Esophagus muscularis mucosa (tissue), 4 donors: ENCODE measurements at places on chromosomes 2 and 18. TPM values are rescaled to one million over a fixed set of nuclear protein-coding genes. Genes with fewer than 3 reads are reported as not detected.

- peak; percentile 78 for DNase-seq
Measured at GRCh38 chr2:126907671-126908070, 9.0 kb downstream of the TEX51 start.

GRCh38 chr2:238911376-238912227 is 63.7 kb downstream of the TWIST2 start:
- DNase-seq: no peak

GRCh38 chr2:81739966-81740365 is 1435.4 kb upstream of the LRRTM1 start:
- DNase-seq: no peak

DNA sequence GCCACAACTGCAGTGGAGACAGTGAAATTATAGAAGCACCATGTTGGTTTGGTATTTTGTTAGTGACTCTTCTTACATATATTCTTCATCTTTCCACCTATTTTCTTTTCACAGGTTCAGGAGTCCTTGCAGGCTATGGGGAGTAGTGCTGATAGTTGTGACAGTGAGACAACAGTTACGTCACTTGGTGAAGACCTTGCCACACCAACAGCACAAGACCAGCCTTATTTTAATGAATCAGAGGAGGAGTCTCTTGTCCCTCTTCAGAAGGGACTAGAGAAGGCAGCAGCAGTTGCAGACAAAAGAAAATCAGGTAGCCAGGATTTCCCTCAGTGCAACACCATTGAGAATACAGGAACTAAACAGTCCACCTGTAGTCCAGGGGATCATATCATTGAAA is 23.6 kb downstream of the ITPRID2 start:
- DNase-seq: no peak

DNA sequence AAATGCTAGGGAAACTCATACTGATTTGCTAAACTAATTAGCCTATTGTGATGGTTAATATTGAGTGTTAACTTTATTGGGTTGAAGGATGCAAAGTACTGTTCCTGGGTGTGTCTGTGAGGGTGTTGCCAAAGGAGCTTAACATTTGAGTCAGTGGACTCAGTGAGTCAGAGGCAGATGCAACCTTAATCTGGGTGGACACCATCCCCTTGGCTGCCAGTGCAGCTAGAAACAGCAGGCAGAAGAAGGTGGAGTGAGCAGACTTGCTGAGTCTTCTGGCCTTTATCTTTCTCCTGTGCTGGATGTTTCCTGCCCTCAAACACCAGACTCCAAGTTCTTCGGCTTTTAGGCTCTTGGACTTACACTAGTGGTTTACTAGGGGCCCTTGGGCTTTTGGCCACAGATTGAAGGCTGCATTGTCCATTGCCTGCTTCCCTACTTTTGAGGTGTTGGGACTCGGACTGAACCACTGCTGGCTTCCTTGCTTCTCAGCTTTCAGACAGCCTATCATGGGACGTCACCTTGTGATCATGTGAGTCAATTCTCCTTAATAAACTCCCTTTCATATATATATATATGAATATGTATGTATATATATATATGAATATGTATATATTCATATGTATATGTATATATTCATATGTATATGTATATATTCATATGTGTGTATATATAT is 69.7 kb downstream of the RPRM start:
- DNase-seq: no peak

DNA sequence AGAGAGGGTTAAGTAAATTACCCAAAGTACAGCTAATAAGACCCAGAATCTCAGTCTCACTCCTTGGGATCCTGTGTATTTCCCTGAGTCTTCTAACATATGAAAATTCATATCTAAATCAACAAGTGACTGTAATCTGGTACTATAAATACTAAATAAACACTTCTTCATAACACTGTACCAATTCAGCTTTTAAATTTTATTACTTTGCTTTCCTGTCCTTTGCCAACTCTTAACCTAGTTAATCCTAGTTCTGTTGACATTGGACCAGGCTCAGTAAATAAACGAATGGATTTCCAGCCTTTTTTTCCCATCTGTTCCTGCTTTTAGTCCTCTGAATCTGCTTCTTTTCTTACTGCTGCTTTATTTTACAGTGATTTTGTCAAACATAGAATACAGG is 13.8 kb downstream of the MRPL35 start:
- DNase-seq: no peak

DNA sequence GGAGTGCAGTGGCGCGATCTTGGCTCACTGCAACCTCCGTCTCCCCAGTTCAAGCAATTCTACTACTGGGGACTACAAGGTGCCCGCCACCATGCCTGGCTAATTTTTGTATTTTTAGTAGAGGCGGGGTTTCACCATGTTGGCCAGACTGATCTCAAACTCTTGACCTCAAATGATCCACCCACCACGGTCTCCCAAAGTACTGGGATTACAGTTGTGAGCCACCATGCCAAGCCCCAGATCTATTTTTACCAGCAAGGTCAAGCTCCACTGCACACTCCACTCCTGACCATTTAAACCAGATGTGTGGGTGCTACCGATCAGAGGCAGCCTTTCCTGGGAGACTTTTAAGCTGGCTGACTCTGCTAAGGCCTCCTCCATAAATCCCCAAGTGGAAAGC is 67.5 kb upstream of the CD226 start:
- DNase-seq: no peak

DNA sequence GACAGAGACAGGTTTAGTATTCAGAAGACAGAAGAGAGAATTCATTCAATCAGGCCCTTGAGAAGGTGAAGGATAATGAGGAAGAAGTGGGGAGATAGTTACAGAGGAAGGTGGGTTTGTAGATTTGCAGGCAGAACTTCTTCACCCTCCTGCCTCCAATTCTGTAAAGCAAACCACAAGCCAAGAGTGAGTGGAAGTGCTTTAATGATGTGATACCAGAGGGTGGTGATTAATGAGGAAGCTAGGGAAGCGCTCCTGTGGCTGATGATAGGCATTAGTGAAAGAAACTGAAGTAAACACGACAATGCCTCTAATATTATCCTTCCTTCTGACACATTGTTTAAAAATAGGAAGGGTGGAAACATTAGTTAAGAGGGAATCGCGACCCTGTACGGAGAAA is 78.2 kb downstream of the CAPN13 start:
- DNase-seq: no peak

DNA sequence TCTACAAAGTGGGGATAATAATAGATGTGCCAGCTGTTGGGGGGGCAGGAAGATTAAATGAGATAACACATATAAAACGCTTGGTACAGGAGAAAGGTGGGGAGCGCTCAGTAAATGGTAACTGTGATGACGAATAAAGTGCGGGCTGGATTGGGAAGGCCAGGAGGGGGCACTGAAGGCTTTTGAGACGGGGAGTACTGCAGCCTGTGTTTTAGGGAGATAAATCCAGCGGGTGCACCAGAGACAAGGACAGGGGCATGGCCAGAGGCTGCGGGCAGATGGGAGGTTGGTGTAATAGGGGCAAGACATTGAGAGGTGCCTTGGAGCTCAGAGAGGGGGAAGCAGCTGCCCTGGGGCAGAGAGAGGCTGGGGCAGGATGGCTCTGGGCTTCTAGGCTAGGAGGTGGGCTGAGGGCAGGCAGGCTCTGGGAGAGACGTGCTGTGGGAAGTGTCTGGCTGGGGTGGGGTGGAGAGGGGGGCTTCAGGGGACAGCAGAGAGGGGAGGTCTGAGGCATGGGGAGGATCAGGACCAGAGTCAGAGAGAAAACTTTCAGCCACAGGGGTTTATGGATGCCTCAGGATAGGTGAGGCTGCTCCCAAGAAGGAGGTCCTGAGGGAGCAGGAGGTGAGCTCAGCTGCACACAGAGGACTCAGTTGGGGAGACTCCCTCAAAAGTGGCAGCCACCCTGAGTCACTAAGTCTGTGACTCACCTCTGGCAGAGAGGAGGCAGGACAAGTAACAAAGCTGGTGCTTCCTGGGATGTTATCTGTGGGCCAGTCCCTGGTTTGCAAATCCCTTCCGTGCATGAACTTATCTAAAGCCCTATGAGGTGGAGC is 18.8 kb downstream of the TEX44 start:
- DNase-seq: no peak

GRCh38 chr18:7267973-7268372 is 37.1 kb downstream of the LRRC30 start:
- DNase-seq: no peak

DNA sequence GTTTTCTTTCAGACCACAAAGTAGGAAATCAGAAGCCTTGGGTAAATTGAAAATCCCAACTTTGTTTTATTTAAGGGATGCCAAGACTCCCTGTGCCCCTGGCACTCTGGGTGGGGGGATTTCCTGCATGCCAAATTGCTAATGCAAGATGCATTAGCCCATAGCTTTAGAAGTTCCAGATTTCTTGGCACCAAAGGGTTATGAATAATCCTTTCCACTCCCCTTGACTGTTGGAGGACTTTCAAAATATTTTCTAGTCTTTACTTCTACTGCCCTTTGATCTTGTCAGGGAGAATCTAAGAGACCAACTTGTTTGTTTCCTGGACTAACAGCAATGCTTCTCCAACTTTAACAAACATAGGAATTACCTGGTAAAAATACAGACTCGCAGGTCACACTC is 81.8 kb upstream of the TGIF1 start:
- no peak for DNase-seq

GRCh38 chr2:202237787-202238233 is 587 bp downstream of the SUMO1 start:
- no peak for DNase-seq

DNA sequence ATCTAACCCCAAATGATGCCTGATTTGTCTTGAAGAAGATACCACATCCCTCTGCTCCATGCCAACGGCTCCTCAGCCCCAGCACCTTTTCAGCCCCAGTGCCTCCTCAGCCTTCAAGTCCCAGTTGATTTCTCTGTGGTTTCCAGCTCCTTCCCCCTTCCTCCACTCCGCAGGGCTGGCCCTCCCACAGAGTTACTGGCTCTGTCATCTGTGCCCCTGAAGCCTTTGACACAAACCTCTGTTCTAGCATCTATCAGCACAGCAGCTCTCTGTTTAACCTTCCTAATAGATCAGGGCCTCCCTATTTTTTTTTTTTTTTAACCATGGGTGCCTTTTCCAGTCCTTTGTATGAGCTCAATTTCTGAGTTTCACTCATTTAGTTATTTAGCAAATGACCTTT is 201.3 kb upstream of the CXCR4 start:
- no peak for DNase-seq

GRCh38 chr18:74486119-74486849 is 9.9 kb upstream of the CNDP2 start:
- DNase-seq: no peak

DNA sequence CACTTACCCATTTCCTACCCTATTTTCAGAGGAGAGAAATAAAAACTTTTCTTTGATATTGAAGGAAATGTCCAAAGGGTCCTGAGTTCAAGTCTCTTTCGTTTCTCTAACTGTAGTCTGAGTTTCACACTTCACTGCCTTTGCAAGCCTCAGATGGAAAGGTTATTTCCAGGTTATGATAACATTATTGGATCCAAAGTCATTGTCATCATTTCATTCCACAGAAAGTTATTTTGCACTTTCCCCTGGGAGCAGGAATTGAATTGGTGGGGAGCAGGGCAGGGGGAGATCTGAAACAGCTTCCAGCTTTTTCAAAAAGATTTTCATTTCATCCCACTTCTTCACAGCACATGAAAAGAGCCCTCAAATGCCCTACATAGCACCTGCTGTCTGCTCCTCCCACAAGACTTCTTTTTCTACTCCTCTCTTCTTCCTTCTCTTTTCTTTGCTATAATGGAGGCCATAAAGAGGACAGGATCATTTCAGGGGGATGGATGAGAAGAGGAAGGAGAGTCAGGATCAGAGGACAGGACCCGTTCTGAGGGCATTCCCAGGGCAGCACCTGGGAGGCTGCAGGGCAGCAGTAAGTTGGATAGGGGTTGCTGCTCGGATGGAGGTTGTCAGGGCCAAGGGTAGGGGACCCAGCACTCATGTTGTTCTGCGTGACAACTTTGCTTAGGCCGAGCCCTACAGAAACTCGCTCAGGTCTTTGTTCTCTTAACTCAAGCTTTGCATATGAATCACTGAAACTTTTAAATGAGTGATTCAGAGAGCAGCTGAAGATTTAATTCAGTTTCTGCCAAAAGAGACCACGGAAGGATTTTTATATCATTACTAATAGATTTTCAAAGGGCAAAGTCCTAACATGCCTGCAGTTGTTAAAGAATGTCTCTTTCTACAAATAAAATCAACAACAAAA is 11.4 kb upstream of the GALNT5 start:
- no peak for DNase-seq

DNA sequence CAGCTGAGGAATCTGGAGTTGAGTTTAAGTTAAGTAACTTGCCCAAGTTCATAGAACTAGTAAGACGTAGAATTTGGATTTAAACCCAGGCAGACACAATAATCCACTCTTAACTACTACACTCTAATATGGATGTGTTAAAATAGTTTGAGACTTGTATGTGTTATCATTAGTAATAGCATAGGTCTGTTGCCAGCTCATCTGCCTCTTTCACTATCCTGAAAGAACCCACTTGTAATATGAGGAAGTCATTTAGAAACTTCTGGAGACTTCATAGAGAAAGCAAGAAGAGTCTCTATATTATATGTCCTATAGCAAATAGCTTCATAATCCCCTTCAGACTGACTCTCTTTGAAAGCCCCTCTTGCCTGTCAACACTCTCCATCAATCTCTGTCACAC is 43.0 kb upstream of the ACADL start:
- DNase-seq: no peak

GRCh38 chr2:174180726-174181236 is 67.6 kb downstream of the OLA1 start:
- no peak for DNase-seq

DNA sequence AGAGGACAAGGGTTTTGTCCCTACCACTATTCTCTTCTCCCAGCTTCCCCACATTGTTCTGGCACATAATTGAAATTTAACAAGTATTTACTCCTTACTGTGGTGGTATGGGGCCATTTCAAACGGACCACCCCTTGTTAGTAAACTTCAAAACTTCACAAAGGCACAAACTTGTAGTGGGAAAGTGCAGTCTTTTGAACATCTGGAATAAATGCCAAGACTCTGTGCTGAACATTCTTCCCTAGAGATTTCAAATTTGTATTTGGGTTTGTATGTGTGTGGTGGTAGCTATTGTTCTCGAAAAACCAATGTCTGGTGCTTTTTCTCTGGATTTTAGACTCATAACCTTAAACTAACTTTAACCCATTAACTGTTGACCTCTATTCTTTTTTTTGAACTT is 151.6 kb downstream of the NRP2 start:
- DNase-seq: no peak

DNA sequence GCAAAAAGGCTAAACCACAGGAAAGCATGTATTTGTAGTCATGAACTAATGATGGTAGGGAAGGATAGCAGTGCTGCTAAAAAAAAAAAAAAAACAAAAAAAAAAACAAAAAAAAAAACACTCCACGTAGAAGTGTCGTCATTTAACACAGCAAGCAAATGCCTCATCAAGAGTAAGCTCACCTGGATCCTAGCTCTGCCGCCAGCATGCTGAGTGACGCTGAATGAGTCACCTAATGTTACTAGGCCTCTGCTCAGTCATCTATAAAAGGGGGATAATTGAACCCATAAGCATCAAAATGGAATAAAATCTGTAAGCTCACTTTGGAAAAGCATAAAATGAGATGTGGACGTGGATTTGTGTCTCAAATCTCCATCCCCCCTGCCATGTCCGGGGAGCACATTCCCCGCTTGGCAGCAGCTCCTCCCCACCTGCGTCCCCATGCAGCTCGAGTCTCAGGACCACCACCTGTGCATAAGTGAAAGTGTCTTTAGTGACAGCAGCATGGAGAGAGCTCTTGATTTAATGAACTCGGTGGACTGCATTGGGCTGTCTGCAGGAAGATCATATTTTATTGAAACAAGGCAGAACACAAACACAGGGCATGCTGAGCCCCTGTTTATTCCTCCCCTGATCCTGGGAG is 427.5 kb downstream of the LRATD1 start:
- peak; percentile 37 for DNase-seq

The ITPRIPL1 gene
- total RNA-seq: 0.42 TPM

The FNDC4 gene
- total RNA-seq: 10.9 TPM

The CPLX4 gene
- total RNA-seq: not detected

The NT5DC4 gene
- not detected for total RNA-seq

The MAP4K4 gene
- 50.0 TPM for total RNA-seq

The REEP1 gene
- total RNA-seq: 76.2 TPM
